ENCODE measurements at places on chromosomes 5 and 9.

DNA sequence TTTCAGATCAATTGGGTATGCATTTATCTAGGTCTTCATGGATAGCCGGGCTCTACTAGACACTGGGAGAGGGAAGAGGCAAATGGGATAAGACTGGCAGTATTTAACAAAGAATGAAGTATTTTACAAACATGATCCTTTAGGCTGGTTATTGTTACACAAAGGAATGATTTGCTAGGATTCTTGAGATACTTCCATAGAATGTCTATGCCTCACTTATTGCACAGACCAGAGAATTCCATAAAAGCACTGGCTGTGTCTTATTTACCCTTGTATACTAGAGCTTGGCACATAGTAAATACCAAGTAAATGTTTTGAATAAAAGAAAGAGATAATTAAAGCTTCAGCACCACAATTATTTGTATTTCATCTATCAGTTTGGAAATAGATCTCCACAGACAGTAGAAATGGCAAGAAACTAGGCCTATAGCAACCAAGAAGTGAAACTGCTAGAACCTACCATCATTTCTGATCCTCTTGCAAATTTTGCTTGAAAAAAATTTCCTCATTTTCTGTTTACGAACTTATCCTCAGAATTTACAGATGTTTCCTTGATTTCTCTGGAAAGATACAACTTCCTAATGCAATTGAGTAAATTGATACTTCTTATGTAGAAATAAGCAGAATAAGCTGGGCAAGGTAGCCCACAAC, 3.8 kb downstream of the PDCD1LG2 start:
- no peak for DNase-seq

GRCh38 chr5:169260896-169261569, 39.9 kb downstream of the SLIT3 start:
- no peak for DNase-seq

DNA sequence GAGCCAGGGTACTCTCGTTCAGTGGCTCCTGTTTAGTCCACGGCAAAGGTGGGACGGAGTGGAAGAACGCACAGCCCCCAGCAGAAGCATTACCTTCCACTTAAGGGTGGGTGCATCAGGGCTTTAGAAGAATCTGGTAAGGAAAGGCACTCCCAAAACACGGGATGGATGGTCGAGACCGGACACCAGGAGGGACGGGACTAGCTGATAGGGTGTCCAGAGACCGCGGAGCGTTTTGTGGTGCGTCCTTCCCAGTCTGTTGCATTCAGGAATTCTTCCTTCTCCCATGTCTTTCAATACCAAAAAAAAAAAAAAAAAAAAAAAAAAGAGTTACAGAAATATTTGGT, 545 bp upstream of the CTSV start:
- no peak for DNase-seq

DNA sequence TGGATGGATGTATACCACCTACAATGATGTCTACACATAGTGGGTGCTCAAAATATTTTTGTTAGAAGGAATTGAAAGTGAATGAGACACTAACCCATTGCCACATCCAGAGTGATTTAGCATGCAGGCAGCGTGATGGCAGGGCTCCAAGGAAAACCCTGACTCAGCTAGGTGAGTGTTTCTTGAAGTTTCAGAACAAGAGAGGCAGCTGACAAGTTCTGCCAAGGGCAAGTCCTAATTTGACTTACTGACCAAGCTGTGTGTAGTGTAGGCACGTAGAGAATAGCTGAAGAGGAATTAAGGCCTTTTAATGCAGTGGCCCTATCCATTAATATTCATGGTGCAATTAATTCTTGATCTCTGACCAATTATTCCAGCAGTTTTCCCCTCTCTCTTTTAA, 107.8 kb upstream of the ATP10B start:
- DNase-seq: no peak

DNA sequence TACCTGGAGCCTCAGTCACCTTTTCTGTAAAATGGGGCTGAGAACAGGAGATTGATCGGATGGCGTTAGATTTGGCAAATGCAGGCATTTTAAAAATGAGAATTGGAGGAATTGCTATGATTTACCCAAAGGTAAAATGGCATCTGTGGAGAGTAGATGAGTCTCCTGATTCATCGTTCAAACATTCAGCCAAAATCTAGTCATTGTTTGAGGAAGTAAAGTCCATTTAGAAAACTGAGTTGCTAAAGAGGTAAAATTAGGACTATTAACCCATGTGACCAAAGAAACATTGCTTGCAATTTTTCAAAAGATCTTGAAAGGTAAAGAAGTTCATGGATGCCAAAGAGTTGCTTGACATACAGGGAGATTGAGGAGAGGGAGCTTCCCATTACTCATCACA, 69.7 kb downstream of the ZNF462 start:
- no peak for DNase-seq

DNA sequence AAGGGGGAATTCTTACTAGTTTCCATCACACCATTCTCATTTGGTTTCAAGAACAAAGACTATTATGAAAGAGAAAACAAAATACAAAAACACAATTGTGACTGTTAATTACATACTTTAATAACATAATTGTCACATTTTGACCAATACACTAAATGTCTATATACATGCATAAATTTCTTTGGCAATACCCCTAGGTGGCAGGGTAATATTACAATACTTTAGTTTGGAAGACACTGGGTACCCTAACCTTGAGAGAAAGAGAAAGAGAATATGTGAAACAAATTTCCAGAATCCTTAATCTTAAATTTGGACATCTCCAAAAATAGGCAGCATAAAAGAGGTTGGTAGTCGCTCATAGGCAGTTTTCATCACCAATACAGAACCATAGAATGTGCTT, 619.6 kb upstream of the ADAMTS16 start:
- no peak for DNase-seq

- no peak for DNase-seq
Observed at GRCh38 chr5:58677650-58678049, 94.8 kb downstream of the RAB3C start.

- DNase-seq: no peak
Observed at GRCh38 chr5:95715799-95716461, 15.2 kb upstream of the RHOBTB3 start.

DNA sequence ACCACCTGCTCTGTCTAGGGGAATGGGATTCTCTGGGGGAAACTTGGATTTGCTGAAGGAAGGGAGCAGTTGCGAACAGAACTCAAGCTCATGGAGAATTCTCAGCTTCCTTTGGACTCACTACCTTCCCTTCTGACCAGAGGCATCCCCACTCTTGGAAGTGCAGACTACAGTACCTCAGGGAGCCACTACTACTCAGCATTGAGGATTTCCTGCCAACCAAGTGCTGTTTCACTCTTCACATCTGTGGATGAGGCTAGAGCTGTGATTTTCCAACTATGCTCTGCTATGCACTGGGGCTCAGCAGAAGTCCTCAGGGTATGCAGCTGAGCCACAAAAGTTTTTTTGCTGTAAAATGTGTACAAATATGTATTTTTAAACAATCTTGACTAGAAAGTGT, 43.9 kb downstream of the MACROH2A1 start:
- no peak for DNase-seq

DNA sequence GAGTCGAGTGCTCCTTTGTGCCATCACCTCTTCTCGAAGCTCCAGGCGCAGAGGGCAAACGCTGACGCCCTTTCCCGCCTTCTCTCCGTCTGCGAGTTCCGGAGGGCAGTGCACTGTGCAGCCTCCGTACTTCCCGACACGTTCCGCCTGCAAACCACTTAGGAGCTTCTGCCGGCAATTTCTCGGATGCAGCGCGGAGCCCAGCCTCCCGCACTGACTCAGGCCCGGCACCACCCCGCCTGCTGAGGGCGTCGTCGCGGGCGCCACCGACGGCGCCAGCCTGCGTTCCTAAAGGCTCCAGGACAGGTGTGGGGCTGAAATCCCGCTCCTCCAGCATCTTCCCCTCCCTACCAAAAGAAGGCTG, 9.3 kb upstream of the TRIM36 start:
- no peak for DNase-seq

DNA sequence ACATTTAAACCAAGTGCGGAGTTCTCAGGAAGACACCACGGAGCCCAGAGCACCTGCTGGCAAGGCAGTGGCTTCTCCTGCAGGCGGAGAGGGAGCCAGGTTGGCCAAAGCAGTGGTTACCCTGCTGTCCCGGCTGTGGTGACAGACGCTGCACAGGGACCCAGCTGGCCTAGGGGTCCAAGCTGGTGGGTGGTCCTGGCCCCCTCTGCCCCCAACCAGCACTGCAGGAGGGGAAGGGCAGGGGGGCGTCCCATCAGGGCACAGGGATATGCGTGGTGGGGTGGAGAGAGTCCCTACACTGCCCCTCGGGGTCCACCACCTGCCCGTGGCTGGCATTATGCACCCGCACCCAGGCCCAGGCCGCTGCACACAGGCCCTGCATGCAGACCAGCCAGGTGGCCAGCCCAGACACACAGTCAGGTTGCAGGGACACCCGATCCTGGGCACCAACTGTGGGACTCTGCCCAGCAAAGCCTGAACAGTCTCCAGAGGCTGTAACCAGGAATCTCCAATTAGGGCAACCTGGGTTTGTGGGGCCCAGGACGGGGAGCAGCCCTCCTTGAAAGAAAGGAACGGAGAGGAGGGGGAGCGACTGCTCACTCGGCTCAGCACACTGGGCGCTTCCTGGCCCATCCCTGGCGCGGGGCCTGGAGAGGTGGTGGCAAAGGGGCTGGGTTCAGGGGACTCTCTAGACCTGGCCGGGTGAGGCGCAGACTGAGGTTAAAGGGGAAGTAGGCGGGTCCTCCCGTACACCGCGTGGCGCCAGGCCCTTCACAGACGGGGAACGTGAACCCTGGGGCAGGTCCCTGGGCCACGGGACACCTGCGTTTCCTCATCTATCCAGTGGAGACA, 46.3 kb downstream of the NACC2 start:
- no peak for DNase-seq

DNA sequence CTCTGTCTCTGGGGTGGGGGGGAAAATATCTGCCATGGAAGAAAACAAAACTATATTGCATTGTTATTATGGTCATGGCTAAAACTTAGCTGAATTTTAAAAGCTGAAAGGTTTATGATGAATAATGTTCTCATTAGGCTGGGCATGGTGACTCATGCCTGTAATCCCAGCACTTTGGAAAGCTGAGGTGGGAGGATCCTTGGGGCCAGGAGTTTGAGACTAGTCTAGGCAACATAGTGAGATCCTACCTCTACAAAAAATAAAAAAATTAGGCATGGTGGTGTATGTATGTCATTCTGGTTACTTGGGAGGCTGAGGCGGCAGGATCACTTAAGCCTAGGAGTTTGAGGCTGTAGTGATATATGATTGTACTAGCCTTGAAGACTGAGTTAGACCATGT, 44.5 kb downstream of the IPO11 start:
- no peak for DNase-seq

GRCh38 chr5:142235870-142236672, 88.8 kb downstream of the SPRY4 start:
- DNase-seq: no peak

- no peak for DNase-seq
Observed at GRCh38 chr9:91758491-91758981, 191.5 kb downstream of the ROR2 start.

- no peak for DNase-seq
Observed at GRCh38 chr9:136050701-136051452, 44.2 kb downstream of the NACC2 start.

- no peak for DNase-seq
Observed at GRCh38 chr5:76535577-76535976, 87.6 kb downstream of the F2RL2 start.

DNA sequence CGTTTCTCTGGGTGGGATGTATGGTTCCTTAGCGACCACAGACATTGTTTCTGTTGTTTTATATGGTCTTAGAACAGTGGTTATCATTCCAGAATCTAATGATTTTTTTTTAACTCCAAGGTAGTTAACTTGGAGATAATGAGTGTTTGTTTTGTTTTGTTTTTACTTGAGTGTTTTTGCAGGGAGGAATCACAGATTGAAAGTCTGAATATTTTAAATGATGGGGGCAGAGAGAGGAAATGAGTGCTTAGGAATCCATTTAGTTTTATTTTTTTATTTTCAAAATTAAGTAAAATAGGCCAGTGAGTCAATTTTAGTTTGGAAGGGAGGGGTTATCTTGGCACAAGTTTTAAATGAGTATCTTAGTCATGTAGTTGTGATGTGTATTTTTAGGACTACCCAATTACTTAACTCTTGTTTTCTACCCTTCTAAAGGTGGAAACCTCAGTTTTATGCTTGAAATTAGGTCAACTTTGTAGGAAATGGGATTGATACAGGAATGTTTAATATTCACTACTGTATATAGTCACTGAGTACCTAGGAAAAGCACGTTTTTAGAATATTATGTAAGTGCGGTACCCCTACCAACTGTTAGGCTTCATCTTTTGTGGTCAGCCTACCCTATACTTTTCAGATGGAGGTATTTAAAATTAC, 2.0 kb downstream of the UBE2R2 start:
- DNase-seq: no peak

DNA sequence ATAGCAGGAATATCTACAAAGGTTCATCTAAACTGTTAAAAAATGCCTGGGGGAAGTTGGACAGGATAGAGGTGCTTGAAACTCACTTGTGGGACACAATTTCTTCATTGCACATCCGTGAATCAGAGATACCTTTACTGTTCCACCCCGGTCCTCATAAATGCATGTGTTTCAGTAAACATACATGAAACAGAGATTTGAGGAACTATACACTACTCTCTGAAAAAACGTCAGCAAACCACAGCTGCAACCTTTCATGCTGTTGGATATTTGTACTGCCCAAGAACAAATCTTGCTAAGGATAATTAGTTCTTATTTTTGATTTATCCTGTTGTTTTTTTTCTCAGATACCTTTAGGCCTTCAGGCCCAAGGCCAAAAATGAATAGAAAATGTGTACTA, 337.3 kb downstream of the KDM4C start:
- no peak for DNase-seq

- DNase-seq: no peak
Observed at GRCh38 chr5:118126159-118126558, 862.2 kb downstream of the DTWD2 start.

- no peak for DNase-seq
Observed at GRCh38 chr5:24073107-24073506, 565.7 kb downstream of the PRDM9 start.
